ENCODE measurements at places on chromosomes 5 and 9.

GRCh38 chr5:2762744-2763532, 11.5 kb upstream of the IRX2 start:
- DNase-seq, result no peak

- DNase-seq, result no peak
These were observed 88.9 kb downstream of the SNCAIP start for GRCh38 chr5:122400938-122401337.

DNA sequence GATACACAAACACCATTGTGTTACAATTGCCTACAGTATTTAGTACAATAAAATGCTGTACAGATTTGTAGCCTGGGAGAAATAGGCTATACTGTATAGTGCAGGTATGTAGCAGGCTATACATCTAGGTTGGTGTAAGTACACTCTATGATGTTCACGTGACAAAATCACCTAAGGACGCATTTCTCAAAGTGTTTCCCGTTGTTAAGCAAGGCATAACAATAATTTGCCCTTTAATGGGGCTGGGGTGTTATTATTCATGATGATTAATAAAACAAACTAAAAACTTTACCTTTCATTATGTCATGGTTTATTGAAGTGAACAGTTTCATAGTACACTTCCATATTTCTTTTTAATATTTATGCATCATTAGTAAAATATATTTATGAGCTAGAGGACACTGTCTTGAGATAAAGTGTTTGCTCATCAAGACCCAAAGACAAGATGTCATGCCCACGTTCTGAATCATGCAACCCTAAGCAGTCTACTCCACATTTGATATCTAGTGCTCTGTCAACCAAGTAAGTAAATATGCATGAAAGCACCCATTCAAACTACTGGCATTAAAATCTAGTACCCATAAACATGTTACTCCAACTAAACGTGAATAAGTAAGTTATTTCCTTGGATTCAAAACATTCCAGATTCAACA, 220.5 kb downstream of the NR2F1-AS1 start:
- DNase-seq, result no peak

DNA sequence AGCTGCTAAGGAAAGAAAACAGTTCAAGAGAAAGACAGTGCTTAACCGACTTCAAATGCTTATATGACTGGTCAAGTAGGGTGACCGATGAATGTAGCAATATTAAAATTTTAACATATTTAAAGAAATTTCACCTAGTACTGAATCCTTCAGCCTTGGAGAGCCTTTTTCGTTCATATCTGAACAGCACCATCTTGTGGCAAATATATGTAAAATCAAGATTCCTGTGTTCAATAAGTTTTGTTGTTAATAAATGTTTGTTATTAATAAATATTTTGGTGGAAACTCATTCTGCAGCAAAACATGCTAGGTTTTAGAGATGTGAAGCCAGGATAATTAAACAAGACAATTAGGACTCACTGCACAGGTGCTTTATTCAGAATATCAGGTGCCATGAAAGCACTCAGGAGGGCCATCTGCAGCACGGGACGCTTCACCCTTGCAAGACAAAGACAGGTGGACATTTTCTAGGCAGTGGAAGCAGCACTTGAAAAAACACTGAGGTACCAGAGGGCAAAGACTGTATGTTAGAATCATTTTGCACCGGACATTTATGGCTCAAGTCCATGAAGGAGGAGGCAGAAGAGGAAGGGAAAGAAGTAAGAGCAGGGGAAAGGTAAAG, 15.6 kb downstream of the TICAM2 start:
- DNase-seq, result no peak

GRCh38 chr5:178150977-178151734, 2.5 kb downstream of the NHP2 start:
- DNase-seq, result no peak

DNA sequence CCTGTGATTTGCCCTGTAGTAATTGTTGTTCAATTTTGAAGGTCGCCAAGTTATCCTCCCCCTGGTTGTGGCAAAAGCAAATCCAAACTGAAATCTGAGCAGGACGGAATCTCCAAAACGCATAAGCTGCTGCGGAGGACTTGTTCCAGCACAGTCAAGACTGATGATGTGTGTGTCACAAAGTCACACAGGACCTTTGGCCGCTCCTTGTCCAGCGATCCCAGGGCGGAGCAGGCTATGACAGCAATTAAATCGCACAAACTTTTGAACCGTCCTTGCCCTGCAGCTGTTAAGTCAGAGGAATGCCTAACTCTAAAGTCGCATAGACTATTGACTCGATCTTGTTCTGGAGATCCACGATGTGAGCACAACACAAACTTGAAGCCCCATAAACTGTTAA, 128.4 kb downstream of the PARP8 start:
- no peak for DNase-seq

DNA sequence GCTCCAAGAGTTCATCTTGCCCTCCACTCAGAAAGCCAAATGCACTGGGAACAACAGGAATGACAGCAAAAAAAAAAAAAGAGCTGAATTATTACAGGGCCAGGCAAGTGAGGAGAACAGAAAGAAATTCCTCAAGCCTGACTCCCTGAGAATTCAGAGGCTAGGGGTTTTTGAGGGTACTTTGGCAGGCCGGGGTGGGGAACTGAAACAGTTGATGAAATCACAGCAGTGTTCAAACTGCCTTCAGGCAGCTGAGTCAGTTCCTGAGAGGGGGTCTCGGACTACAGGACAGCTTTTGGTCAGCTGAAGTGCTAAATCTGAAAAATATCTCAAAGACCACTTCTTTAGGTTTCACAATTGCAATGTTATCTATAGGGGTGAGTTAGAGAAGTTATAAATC, 419.4 kb downstream of the SEMA5A start:
- DNase-seq, result no peak

GRCh38 chr9:94212531-94212930, 46.6 kb upstream of the ZNF169 start:
- DNase-seq, result no peak

DNA sequence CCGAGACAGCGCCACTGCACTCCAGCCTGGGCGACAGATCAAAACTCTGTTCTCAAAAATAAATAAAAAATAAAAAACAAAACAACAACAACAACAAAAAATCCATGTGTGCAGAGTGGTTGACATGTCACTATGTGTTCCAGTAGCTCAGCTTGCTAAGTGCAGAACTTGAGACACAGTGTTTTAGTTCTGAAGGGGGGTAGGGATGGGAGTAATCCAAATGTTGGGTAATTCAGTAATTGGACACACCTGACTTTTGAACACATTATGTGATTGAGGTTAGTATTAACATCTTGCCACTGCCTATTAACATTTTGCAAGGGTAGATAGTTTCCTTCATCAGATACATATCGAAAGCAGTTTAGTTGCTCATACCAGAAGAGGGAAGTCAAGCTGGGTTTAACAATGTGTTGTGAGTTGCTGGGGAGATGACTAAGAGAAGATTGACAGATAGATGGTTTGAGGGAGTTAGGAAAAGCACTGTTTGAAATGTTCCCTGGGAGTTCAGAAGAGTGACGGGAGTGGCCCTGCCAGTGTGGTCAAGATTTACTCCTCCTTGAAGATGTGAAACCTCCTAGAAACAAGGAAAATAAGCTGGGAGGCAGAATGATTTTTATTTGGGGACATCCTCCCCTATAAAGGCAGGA, 928 bp downstream of the HACD4 start:
- no peak for DNase-seq

DNA sequence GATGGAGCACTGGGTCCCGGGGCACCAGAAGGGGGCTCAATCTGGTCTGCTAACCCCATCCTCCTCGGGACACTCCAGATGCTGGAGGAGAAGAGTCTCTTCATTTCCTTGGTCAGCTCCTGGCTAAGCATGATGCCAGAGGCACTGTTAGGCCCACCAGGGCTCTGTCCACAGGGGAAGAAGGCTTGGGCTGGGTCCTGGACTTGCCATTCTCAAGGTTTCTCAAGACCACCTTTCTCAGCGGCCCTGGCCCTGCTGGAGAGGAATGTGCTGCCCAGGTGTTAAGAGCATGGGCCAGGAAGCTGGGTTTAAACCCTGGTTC, 7.9 kb downstream of the SH2D3C start:
- no peak for DNase-seq
